KG1 (cell line): ENCODE measurements at places on chromosomes 7 and 10.

GRCh38 chr10:120557311-120557710 lies 100.3 kb downstream of the PLPP4 start:
- DNase-seq: no peak

DNA sequence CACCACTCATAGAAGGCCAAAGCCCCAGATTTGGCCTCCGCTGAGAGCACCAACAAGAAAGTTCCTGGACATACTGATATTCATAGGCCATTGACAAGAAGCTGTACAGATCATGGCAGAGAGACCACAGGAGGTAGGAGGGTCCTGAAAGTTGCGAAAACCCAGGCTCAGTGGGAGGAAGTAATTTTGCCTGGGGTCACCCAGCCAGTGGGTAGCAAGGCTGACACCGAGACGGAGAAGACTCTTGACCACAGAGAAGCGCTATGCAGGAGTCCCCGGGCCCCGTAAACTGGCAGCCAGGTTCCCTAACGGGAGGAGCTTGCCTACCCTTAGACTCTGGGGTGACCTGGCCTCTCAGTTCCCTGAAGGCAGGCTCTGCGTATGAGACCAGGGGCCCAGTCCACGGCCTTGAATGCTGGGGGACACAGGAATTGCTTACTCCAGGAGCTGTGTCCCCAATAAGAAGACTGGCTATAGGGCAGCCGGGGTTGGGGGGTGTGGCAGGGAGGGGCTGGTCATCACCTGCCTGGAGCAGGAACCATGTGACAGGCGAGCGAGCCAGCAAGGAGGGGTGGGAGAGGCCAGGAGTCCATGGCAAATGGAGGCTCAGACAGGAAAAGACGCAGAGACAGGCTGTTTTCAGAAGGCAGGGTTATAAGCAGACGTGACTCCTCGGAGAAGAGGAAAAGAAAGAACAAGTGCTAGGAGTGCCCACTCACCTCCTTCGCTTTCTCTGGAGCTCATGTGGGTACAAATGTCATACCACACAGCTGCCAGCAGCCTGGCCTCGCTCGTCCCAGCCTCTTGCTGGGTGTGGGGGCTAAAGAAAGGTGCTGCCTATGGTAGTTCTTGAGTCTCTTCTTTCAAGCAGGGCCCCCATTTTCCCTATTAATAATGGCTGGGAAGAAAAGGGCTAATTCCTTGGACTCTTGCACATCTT lies 24.6 kb upstream of the NPFFR1 start:
- no peak for DNase-seq

DNA sequence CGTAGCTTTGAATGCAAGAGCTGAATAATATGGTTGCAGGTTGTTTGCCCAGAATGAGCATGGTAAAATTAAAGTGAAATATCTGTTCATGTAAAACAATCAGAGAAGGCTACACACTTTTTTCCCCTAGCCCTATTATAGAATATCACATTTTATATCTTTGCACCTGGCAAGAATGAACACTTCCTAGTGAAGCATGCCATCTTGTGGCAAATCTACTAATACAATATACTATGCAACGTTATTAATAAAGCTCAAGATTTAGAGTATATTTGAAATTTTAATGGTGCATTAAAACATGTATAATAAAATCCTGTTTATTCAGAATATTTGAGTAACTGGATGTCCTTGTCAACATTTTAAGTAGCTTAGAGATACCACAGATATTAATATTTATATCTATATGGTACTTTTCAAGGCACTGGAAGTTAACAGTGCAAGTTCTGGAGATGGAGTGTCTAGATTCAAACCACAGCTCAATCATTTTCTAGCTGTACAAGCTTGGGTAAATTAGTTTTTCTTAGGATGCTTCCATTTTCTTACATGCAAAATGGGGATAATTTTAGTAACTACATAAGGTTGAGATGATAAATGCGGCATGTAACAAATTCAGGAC lies 643.1 kb upstream of the SEMA3D start:
- DNase-seq: no peak

GRCh38 chr7:23283086-23283485 lies 16.1 kb upstream of the MALSU1 start:
- no peak for DNase-seq

DNA sequence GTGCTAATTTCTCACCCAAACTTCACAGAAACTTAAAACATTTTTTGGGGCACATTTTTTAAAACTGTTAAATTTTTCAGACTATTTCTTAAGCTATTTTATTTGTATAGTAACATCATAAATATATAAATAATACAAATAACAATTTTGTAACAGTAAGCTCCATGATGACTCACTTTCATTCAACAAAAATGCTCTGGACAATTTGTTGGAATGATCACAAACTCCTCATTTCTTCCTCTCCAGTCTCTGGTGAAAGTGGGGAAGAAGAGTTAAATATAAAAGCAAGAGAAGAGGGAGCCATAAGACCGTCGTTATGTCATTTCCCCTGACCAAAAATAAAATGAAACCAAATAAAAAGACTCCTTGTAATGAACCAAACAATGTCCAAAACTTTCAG lies 162.4 kb downstream of the AGMO start:
- DNase-seq: no peak

DNA sequence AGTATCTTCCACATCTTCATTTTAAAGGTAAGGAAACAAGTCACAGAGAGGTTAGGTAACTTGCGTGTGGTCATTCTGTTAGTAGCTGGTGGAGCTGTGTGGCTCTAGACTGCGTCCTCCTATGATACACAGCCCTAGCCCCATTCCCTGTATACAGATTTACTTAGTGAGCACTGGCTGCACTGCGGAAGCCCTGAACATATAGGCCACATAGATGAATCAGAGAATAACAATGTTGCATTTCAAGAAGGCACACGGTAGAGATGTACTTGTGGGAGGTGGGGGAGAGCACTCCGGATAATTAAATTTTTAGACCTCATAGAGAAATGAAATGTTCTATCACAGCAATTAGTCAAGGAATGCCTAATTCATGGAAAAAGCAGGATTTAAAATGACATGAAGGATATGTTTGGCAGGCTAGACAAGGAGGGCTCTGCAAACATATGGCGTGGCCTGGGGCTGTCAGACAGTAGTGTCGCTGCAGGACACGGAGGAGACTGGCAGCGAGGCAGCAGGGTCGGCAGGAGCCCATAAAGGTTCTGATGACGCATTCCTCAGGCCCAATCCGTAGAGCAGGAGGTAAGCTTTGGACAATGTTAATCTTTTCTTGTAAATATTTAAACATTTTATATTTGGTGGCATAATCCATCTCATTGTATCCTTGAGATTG lies 29.5 kb downstream of the RAB11FIP2 start:
- no peak for DNase-seq

DNA sequence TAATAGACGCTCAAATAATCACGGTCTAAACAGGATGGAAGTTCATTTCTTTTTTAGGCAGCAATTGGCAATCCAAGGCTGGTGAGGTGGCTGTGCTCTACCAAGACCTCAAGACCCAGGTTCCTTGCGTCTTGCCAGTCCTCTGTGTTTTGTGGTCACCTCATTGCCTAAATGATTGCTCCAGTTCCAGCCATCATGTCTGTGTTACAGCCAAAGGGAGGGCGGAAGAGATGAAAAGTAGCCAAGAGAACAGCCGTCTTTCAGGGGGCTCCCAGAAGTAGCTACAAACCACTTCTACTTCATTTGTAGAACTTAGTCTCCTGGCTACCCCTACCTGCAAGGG lies 19.2 kb upstream of the C10orf67 start:
- no peak for DNase-seq

- DNase-seq: no peak
These were observed 656.5 kb downstream of the SDK1 start for GRCh38 chr7:3957472-3958108.

- peak; percentile 10 for DNase-seq
These were observed 881 bp upstream of the SSBP1 start for GRCh38 chr7:141737118-141737835.

GRCh38 chr7:12074889-12075288 lies 136.2 kb upstream of the TMEM106B start:
- DNase-seq: no peak

DNA sequence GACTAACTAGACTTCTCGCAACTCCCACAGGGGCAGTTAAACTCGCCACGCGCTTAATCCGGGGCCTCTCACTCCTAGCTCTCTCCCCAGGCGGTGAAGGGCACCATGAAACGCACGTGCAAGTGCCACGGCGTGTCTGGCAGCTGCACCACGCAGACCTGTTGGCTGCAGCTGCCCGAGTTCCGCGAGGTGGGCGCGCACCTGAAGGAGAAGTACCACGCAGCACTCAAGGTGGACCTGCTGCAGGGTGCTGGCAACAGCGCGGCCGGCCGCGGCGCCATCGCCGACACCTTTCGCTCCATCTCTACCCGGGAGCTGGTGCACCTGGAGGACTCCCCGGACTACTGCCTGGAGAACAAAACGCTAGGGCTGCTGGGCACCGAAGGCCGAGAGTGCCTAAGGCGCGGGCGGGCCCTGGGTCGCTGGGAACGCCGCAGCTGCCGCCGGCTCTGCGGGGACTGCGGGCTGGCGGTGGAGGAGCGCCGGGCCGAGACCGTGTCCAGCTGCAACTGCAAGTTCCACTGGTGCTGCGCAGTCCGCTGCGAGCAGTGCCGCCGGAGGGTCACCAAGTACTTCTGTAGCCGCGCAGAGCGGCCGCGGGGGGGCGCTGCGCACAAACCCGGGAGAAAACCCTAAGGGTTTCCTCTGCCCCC lies 19.5 kb downstream of the WNT8B start:
- no peak for DNase-seq

GRCh38 chr7:8149222-8149621 lies 112.7 kb downstream of the ICA1 start:
- DNase-seq: no peak

GRCh38 chr10:100334762-100335161 lies 4.7 kb upstream of the PKD2L1 start:
- DNase-seq: no peak

GRCh38 chr7:22979861-22980260 lies 34.1 kb downstream of the HYCC1 start:
- DNase-seq: no peak

GRCh38 chr10:19451937-19452336 lies 364.3 kb upstream of the PLXDC2 start:
- no peak for DNase-seq

- DNase-seq: no peak
These were observed 118.2 kb downstream of the ADAM12 start for GRCh38 chr10:126270111-126270510.

GRCh38 chr10:59648711-59649201 lies 60.9 kb downstream of the SLC16A9 start:
- no peak for DNase-seq

GRCh38 chr7:41491308-41491707 lies 211.6 kb downstream of the INHBA start:
- DNase-seq: no peak

DNA sequence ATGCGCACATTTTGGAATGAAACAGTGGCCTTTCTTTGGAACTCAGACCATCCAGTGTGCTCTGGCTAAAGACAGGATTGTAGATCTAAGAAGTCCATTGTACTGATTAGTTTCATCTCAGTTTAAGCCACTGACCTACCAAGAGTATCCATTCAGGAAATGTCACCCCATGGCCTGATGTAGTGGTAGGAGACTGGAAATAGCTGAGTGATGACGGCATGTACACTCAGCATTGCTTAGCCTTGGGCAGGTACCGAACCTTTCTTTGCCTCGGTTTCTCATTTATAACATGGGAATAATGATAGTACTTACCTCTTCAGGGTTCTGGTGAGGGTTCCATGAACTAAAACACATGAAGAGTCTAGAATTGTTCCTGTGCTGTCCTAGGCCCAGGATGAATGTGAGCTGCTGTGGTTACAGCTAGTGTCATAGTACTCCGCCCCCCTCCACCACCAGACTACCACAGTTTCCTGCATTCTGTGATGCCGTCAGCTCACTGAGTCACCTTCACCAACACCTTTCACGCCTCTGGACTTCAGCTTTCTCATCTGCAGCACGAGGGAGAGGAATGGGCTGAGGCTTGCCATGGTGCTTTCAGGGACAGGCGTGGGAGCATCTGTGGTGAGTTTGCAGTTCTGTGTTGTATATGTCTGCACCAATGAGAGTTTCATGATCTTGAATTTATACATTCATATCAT lies 484.0 kb upstream of the GALNT17 start:
- peak; percentile 12 for DNase-seq

DNA sequence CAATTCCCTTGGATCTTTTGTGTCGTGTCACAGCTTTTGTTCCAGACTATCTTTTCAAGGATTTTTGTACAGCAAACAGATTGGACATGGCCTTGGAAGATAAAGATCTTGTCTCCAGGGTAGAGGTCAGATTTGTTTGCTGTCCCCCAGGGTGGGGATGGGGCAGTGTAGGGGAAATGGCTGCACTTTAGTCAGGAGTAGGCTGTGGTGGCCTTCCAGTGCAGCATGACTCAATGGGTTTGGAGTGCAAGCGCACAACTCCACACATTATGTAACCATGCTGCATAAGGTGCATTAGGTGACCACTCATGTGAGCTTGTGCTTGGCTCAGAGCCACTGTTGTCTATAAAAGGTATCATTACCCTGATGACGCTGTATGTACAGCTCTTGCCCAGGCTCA lies 23.9 kb upstream of the ADAMTS14 start:
- no peak for DNase-seq

GRCh38 chr7:77460057-77460486 lies 43.9 kb upstream of the GSAP start:
- DNase-seq: no peak

DNA sequence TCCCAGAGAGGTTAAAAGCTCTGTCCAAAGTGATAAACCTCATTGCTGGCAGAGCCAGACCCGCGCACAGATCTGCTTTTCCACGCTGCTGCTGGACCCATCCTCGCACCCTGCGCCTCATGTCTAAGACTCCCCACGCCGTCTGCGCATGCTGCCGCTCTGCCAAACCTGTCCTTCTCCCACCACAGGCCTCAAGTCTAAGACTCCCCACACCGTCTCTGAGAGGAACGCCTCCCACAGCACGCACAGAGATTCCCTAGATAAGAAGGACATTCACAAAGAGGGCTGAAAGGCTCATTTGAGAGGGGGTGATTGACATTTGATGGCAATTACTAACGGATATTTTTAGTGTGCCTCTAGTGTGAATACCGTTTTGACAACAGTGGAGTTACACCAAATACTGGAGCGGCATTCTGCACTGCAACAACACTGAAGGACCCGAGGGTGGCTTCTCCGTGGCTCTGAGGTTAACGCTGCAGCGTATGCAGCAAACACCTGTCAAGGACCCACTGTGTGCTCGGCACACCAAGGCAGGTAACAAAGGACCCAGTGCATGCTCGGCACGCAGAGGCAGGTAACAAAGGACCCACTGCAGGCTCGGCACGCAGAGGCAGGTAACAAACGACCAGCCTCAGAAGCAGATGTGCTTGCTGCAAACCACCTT lies 231.4 kb downstream of the DNAJB6 start:
- no peak for DNase-seq

GRCh38 chr10:6741541-6741941 lies 161.5 kb upstream of the PRKCQ start:
- DNase-seq: no peak

DNA sequence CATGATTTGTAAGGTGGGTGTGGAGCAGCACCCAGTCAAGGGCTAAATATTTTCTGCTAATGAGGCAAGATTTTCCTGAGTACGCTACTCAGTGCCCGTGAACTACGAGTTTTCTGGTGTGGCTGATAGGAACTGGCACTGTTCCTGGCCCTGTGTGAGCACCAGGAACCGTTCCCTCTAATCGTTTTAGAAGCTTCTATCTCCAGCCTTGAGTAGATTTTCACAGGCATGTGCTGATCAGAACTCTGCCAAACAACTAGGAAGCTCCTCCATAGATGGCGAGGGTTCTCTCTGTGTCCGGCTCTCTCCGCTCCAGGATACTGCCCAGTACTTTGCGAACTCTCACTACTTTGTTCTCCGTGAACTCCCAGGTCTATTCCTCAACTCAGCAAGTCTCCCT lies 17.7 kb downstream of the TRIM4 start:
- DNase-seq: no peak
